ENCODE measurements at places on chromosomes 6 and 20.
A peak's percentile ranks its signal among the peaks of the same experiment; 100 is the strongest.

DNA sequence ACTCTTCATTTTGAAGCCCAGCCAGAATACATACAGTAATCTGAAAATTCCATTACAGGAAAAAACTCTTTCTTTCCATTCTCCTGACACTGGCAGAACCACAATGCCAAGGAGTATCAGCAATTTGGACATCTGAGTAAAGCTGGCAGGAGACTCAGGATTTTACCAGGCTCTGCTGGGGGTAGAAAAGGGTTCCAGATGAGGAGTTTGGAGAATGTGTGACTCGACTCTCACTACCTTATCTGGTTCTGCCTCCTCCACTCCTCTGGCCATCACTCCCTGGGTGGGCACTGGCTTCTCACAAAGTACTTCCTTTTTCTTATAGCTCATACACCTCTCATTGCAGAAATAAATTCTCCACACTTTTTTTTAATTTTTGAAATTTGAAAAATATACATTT, 10.6 kb upstream of the WFDC8 start:
- DNase-seq: no peak

DNA sequence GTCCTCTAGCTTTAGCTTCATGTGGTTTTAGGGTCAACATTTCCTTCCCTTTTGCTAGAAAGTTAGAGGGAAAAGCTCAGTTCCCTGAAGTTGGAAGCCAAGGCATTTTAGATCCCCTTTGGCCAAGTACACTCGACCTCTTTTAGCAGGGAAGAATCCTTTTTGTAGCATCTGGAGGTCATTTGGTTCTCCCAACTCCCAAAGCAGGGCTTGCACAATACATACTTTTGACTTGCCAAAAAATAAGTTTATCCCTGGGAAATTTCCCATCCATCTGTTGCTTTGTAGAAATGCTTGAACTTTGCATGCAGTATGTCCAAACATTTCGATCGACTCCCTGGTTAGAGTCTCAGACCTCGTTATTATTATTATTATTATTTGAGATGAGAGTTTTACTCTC, 4.6 kb upstream of the EDEM2 start:
- DNase-seq: no peak

GRCh38 chr6:144753023-144753705, 468.0 kb downstream of the UTRN start:
- no peak for DNase-seq

DNA sequence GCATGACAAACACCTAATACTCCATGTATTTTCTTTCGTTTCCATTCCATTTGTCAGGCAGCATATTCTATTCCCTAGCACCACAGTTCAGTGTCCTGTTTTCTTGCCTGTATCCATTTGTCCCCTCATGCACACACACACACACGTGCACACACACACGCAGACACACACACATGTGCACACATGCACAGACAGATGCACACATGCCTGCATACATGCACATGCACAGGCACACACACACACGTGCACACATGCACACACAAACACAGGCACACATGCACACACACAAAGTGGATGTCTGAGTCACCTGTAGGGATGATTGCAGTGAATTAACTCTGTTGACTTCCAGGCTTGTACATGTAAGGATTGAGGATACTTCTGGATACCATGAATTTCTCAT, 226.7 kb upstream of the SYNDIG1 start:
- no peak for DNase-seq

- no peak for DNase-seq
These were observed 68.1 kb downstream of the ADGB start for GRCh38 chr6:146666909-146667308.

- no peak for DNase-seq
These were observed 101.4 kb downstream of the LIN28B start for GRCh38 chr6:105058316-105058715.

DNA sequence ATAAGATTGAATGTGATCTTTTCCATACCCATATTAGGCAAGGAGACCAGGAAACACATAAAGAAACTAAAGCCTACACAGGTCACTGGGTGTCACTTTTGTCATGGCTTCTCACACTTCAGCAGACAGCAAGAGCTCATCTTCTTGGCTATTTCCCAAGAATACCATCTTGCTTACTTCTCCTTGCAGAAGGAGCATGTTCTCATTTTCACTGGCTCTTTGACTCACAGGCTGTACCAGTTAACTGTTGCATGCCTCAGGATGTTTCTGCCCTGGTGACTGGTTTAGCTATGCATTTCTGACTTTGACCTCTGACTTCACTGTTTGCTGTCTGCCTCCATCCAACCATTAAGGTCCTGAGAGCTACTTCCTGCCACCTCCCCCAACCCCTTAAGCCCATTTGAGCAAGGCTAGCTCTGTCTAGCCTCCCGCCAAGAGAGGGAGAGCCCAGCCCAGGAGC, 40.3 kb upstream of the OGFRL1 start:
- no peak for DNase-seq

GRCh38 chr6:113539202-113539601, 317.9 kb upstream of the MARCKS start:
- no peak for DNase-seq

DNA sequence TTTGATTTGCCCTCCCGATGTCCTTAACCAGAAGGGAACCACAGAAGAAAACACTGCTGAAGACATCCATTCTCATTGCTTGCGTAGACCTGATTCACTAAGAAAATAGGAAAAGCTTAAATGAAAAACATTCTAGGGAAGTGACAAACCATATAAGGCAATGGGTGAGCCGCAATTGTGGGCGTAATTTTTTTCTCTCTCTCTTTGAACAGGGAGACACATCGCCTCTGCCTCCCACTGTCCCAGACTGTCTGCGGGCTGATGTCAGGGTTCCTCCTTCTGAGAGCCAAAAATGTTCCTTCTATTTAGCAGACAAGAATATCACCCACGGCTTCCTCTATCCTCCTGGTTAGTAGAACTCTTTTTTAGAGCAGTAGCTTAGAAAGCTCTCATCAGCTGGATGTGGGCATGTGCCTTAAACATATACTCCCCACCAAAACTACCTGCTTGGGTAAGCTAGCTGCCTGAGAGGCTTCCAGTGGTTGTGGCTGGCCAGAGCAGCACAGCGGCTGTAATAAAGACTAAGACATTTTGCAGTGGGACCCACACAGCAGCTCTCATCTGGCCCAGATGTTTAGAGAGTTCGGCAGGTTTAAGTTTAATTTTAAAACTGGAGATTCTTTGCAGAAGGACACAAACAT, 22.7 kb upstream of the CTAGE9 start:
- no peak for DNase-seq

DNA sequence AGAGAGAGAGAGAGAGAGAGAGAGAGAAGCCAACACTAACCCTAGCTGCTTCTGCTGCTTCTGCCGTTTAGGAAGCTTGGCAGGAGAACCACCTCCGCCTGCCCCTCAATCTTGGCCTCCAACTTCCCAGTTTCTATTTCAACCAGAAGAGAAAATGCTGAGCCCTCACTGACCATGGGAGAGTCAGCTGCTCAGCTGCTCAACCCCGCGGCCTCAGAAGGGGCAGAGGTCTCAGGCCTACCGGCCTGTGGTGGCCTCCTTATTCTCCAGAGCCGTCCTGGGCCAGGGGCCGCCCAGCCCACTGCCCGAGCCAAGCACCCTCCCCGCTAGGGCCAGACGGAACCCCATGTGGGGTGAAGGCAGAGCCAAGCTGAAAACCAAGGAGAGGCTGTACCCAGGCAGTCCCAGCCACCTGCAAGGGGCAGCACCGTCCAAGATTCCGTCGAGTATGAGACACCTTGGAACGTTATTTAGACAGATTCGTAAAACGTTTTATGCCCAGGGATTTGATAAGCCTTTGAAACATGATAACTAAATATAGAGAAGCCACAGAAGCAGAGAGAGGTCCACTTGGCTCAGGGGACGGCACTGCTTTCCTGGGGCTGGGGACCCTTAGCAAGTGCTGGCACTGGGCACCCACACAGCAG, 116.6 kb downstream of the DLL1 start:
- DNase-seq: peak; percentile 14

DNA sequence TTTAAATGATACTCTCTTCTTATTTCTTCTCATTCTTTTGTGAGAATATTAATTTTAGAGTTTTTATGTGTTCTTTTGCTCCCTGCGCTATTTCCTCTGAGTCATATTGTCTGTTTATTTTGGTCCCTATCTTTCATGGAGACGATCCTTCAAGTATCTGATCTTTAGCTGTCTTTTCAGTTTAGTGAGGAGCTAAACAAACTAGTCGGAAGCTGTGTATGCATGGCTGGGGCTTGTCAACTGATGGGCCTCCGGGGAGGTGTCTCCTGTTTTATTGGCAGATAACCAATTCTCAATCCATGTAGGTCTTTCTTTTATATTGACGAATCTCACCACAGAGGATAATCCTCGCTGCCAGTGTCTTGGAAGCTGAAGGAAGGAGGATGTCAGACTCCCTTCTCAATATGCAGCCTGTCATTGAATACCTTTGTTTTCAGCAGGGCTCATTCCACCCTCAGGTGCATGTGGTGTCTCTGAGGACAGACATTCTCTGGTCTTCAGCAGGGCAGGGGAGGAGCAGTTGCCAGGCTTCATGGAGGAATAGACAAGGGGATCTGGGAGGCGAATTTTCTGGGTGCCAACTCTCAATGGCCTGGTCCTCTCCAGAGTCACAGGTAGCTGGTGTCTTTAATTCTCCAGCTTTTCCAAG, 64.9 kb downstream of the RNF182 start:
- DNase-seq: no peak

GRCh38 chr6:25027221-25027916, 91.6 kb upstream of the RIPOR2 start:
- peak; percentile 77 for DNase-seq

- DNase-seq: no peak
These were observed 117.4 kb downstream of the MAFB start for GRCh38 chr20:40571639-40572038.

DNA sequence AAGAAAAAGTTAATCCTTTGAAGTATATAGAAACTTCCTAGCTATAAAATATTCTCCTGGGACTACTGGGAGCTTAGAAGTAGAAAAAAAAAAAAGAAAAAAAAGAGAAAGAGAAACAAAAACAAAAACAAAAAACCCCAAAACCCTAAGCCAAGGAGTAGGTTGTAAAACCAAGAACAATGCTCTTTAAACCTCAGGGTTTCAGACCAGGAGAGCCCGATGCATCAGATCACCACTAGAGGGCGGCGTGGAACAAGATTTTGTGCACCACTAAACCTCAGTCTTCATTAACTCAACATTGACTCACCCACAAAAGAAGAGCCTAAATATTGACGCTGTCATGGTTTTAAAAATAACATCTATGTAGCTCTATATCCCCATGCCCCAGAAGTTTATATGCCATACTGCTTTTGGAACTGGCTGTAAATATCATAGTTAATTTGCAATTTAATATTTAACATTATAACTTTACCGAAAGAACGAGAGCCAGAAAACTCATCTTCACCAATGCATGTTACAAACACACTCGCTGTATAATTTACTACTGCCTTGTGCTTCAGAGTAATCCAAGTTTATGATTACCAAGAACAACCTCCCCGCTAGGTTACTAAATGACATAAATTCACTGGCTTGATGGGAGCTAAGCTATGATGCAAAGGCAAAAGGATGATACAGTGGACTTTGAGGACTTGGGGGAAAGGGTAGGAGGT, 19.2 kb downstream of the MCUR1 start:
- peak; percentile 79 for DNase-seq

GRCh38 chr20:44430270-44431065, 45.2 kb upstream of the TTPAL start:
- DNase-seq: no peak

DNA sequence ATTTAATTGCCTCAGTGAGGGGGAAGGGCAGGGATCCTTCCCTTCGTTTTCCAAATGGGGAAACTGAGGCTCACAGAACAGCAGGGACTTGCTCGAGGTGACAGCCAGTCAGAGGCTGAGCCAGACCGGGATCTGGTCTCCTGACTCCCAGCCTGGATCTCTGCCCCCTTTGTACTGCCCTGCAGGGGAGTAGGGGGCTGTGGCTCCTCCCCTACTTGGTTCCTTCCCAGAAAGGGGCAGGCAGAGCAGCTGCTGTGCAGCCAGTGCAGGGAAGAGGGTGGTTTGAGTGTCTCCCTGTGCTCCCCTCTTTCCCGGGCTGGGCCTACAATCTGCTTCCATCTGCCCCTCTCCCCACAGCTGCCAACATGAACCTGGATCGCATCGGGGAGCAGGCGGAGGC, 37.6 kb downstream of the UQCC2 start:
- no peak for DNase-seq

- DNase-seq: no peak
These were observed 17.5 kb downstream of the MPC1 start for GRCh38 chr6:166365221-166365620.

- DNase-seq: no peak
These were observed 41.6 kb downstream of the CDKAL1 start for GRCh38 chr6:20575704-20576451.

DNA sequence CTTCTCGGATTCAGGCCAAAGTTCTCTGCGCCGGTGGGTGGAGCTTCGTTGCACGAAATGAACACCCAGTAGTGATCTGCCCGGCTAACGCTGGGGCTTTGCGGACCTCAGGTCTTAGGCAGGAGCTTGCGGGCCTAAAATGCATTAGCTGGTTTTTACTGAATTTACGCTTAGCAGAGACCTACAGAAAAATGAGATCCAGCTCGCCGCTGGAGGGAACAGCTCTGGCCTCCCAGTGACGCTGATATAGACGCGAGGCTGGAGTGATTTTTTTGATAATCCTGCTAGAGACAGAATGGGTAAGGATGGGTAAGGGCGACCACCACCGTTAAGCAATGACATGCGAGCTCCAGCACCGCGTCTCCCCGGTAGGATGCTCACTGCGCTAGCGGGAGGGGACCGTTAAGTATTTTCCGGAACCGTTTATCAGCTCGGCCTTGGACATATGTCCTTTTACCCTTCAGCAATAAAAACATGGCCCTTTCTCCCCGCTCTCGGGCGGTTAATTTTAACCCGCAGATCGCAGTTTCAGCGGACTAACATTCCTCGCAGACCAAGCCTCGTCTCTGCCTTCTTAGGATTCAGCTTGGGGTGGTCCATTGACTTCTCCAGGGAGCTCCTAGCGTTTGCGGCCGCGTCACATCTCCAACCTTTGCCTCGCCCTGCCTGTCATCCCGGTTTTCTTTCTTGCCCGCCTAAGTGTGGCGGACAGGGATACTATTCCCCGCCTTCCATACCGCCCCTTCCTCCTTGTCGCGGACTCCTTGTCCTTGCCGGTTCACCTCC, 109.3 kb downstream of the GPX5 start:
- no peak for DNase-seq

DNA sequence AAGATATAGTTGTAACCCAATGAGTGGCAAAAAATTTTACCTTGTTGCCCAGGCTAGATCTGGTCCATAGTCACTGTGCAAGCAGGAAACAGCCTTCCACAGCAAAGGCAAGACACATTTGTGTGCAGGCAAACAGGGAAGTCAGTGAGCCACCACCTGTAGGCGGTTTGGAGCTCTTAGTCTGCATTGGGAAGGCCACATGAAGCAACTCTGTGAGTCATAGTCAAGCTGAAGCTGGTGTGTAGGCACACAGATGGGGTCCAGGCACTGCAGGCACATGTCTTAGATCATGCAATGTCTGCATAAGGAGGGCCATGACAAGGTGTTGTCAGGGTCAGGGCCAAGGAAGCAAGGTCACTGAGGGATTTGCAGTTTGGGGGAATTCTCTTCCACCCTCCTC, 543.2 kb upstream of the EPHA7 start:
- no peak for DNase-seq

DNA sequence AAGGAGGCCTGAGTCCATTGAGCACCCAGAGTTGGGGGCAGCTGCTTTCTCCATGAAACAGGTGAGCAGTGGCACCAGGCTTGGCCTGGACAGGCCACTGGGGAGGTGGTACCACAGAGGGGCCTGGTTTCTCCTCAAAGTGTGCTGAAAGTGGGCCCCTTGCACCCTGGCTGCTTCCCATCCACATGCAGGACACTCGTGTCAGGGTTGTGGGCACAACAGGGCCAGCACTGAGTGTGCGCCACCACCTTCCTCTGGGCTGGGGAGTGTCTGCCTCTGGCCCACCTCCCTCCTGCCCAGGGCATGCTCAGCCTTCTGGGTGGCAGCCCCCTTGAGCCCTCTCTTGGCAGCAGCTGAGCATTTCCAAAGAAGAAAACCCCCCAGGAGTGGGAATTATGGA, 5.2 kb upstream of the SLC22A1 start:
- DNase-seq: no peak

All from activated T-cell treated with anti-CD3 and anti-CD28 coated beads, Interleukin-2, amount 50 U/mL, for 1 hour (primary cell).